ENCODE measurements at places on chromosomes 7 and 10. TPM values are rescaled to one million over a fixed set of nuclear protein-coding genes. Genes with fewer than 3 reads are reported as not detected.

CHN2 gene
- total RNA-seq = 4.3 TPM

SRGN gene
- not detected for total RNA-seq

GRCh38 chr10:74104996-74105395 lies 45.6 kb downstream of the AP3M1 start:
- no peak for DNase-seq

GRCh38 chr7:73828107-73828803 lies 2.5 kb upstream of the CLDN4 start:
- DNase-seq = peak; percentile 98

GRCh38 chr7:47358357-47358756 lies 223.6 kb downstream of the TNS3 start:
- no peak for DNase-seq

DNA sequence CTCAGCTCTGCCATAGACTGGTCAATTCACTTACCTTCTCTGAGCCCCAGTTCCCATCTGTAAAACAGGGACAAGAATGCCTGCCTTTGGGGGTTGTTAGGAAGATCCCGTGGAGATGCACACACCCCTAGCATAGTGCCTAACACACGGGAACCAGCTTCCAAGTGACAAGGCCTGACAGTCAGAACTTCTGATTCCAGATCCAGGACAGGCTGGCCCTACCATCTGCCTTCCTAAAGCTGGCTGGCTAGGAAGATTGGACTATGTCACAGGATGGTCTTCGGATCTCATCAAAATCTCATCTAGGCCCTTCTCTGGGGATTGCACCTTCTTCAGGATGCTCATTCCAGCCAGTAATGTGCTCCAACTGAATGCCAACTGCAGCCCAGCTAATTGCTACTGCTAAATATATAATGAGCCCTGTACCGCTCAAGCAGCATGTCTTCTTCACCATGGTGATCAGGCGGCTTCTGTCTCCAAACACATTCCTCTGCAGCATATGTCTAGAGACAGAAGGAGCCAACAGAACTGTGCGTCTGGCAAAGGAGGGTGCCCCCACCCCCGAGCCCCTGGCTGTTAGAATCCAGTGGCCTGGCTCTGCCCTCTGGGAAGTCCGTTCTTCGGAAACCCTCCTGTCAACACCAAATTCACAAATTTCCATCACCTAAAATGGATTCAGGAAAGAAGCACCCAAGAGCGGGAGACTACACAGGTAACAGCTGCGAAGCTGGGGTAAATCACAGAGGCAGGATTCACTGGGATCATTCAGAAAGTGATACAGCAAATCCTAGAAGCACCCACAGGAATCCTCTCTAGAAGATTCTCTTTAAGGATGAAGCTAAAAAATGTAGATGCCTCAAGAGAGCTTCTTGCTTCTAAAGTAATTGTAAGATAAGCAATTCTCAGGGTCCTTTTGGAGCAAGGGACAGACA lies 142.1 kb upstream of the EEPD1 start:
- DNase-seq = no peak

DKK1 gene
- total RNA-seq = 28.5 TPM

BTBD16 gene
- 4.7 TPM for total RNA-seq

MBL2 gene
- total RNA-seq = not detected

DNA sequence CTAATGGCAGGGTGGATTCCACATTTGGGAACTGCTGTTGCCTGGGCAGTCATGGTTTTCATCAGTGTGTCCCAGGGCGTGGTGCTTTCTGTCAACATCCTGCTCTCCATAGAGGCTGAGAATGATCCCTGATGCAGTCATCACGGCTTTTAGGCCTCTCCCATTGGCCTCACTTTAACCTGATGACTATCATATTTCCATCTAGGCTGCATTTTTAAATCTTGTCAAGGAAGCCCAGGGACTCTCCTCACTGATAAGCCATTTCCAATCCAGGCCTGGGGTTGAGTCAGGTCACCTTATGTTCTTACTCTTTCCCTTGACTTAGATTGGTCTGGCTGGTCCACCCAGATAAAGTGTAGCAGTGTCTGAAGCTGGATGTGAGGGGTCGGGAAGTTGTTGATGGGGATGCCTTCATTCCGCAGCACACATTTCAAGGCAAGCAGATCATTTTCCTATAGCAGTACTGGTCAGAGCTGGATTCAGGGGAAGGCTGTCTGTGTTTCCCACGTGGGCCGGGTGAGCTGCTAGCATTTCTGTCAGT lies 177.0 kb downstream of the AUTS2 start:
- DNase-seq = no peak

MICU1 gene
- 21.1 TPM for total RNA-seq

GRCh38 chr10:123149568-123150270 lies 1.8 kb downstream of the HMX2 start:
- no peak for DNase-seq

DNA sequence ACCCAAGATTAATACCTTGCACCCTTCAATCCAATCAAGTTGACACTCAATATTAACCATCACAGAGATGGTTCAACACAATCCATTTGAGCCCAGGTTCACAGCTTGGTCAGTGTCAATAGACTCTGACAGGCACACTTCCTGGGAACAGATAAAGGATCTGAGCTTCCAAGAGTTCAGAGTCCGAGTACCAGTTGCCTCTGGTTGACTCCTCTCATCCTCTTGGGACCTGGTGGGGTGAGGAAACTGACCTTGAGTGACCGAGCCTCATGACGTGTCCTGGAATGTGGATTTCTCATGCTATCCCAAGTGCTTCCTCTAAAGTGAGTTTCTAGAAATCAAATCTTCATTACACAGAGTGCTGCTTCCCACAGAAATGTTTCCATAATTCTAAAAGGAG lies 162.0 kb downstream of the CYP26A1 start:
- DNase-seq = no peak

ELN gene
- total RNA-seq = 0.10 TPM

- no peak for DNase-seq
Measured at GRCh38 chr10:133247681-133248333, 10.2 kb downstream of the VENTX start.

TMEM140 gene
- total RNA-seq = 1.8 TPM

All from HT-29 (cell line).